ENCODE measurements at places on chromosomes 2 and 18.

DNA sequence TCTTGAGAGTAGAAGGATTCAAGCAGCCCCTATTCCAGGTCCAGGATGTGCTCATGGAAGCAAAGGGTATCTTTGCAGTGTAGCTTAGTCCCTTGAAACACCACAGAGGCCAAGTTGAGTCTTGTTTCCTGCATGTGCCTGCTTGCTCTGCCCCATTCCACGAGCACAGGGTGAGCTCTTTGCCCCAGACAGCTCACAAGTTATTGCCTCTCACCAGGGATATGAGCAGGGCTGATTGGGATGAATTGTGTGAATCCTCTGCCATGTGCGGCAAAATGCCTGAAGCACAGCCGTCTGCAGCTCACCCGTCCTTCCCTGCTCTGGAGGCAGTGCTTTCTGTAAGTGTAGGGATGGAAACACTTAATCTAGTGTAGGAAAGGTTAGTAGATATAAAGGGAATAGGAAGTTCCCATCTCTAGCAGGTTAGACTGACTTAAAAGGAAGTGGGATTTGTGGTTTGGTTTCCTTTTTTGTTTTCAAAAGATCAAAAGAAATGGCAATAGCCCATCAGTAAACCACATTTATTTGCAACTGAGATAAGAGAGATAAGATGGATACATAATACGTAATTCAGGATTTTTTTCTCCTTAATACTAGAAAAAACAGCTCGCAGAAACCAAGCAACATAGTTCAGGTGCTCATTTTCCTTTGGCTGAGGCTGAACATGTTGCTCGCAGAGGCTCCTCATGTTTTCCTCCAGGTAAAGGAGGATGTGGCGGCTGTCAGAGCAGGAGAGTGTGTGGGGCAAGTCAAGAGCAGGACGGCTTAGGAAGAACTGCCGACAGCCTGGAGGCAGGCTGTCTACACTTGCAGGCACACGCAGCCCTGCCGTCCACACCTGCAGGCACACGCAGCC lies 41.4 kb downstream of the TMEM182 start:
- DNase-seq: no peak

DNA sequence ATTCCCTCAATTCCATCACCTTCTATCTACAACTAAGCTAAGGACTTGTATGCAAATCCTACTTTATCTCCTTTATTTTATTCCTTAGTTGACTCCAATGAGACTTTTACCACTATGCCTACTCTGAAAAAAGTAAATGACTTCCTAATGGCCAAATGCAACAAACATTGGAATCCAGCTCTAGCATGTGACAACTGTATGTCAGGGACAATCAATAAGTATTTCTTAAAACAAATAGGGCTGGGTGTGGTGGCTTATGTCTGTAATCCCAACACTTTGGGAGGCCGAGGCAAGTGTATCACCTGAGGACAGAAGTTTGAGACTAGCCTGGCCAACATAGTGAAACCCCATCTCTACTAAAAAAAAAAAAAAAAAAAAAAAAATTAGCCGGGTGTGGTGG lies 21.8 kb downstream of the METTL4 start:
- no peak for DNase-seq

- DNase-seq: no peak
These were observed 259.1 kb downstream of the LTBP1 start for GRCh38 chr2:33205693-33206434.

- DNase-seq: no peak
These were observed 82.5 kb downstream of the OSBPL1A start for GRCh38 chr18:24315170-24315569.

- DNase-seq: no peak
These were observed 515.4 kb upstream of the RAB6C start for GRCh38 chr2:129464036-129464435.
